ENCODE measurements at places on chromosomes 6 and 20.

DNA sequence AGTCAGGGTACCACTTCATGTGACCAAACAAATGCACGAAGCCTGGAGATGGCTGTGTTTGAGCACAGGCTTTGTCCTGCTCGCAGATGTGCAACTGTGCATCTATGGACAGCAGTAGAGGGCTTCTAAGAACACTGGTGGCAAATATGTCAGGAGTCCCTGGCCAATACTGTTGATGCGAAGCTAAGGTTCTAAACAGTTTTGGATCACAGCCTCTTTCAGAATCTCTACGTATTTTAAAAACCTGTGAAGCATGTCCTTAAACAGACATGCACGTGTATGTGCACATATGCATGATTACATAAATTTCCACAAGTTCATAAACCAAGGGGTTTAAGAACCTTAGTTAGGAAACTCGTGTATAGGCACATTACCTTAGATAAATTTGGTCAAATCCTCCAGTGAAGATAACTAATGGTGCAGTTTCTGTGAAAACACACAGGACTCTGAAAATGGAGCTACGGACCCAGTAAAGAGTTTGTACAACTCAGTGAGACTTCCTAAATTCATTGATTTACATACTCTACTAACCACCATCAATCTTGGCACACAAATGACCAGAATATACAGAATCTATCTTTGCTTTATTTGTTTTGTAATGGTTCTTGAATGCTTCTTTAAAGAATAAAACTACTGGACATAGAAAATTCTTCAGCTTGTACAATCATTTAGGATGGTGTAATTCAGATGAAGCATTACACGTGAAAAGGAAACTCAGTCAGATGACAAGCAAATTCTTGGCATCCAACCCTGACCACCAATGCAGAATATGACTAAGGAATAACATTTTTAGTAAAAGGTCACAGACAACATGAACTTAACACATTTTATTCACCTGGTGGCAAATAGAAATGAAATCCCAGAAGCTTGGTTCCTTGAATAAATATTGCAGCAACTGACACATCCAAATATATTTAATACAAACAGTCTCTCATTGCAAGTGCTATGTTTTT lies 27.4 kb downstream of the KCNQ5 start:
- peak; percentile 24 for DNase-seq

DNA sequence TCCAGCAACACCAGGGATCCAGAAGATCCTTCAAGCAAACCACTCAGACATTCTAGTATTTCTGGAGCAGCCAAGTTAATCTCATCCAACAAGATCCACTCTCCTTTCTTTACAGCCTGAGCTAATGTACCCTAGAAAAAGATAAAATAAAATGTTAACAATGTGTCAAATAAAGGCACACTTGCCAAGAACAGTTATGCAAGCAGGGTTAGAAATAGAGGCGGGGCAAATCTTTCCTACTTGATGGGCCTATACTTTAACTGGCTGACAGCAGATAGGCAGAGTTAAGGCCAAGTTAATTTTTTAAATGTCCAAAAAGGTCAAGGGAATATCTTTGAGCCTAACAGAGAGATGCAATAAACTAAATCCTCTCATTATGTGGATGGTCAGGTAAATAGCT lies 60.8 kb downstream of the MDN1 start:
- no peak for DNase-seq

GRCh38 chr20:23146857-23147637 lies 60.9 kb upstream of the CD93 start:
- DNase-seq = no peak

GRCh38 chr20:64067733-64068307 lies 4.8 kb downstream of the TCEA2 start:
- DNase-seq = no peak

DNA sequence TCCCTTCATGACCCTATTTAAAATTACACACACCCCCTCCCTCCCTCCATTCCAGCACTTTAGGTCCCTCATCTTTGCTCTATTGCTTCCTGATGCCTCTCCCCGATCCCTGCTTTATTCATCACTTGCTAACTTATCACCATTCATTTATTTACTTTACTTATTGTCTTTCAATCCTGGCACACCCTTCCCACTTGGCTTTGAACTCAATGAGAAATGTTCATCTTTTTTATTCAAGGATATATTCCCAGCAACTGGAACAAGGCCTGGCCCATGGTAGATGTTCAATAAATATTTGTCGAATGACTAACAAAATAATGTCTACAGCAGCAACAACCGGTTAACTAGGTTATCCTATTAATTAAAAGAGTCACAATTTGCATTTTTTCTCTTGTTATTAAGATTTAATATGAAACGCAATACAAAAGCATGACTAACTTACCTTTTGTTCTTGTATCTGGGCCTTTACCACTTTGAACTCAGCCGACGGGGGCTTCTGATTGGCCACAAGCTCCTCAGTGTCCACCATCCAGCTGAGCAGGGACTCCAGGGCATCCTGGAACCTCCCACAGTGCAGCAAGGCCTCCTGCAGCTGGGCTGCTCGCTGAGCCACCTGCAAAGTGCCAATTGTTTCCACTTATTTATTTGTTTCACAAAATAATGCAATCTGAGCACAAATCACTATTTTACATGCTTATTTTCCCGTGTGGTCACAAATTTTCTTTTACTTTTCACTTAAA lies 107.8 kb downstream of the DST start:
- DNase-seq = no peak

GRCh38 chr6:159906400-159906799 lies 15.6 kb downstream of the MAS1 start:
- no peak for DNase-seq
